ENCODE measurements at places on chromosomes 3 and 15. TPM values are rescaled to one million over a fixed set of nuclear protein-coding genes. Genes with fewer than 3 reads are reported as not detected.

DNA sequence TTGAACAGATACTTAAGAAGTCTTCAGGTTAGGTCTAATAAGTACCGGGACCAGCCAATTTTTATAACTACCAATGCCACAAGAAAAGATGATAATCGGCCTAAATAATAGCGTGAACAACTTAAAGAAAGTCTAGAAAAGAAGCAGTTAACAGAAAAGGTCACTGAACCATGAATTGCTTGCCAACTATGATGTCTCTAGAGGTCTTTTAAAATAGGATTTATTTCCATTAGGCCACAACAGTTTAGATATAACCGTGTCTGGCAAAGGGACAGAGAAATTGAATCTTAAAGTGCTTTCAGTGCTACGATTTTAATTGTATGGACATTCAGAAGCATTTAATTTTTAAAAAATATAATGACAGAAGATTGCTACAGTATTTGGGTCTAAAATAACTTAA lies 1070.4 kb downstream of the ROBO1 start:
- H3K4me3 ChIP-seq: no peak overlapping the region
- no peaks in the 10 kb centered on the region for H3K36me3 ChIP-seq
- H3K4me1 ChIP-seq: no peaks in the 10 kb centered on the region
- DNase-seq: no peak
- H3K27me3 ChIP-seq: no peaks in the 10 kb centered on the region
- no peak overlapping the region for H3K27ac ChIP-seq

EHHADH gene
- total RNA-seq: 2.7 TPM

- H3K36me3 ChIP-seq: 0 out of 3 replicates have a peak, but pooled peaks cover 2% of the 10 kb centered on the region
- H3K4me3 ChIP-seq: no peak overlapping the region
- no peaks in the 10 kb centered on the region for H3K27me3 ChIP-seq
- DNase-seq: no peak
Measured at GRCh38 chr3:123876858-123877257, 7.3 kb downstream of the MYLK start.

DNA sequence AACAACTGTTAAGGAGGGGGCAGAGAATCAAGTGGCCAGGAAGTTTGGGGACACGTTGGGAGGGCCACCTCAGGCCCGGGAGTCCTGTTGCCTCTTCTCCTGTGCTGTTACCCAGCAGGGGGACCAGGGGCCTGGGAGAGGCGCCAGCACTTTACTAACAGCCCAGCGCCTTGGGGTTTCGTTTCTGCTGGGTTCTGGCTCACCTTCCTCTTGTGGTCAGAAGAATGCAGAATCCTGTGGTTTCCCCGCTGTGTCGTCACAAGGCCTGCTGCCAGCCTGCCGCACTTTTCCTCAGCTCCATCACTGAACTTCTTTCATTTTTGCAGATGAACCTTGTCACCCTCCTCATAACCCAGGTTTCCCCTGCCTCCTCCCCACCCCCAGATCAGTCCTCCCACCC lies 67.7 kb downstream of the SLC30A4 start:
- H3K27me3 ChIP-seq: peaks cover 2% of the 10 kb centered on the region
- no peak overlapping the region for H3K27ac ChIP-seq
- H3K4me1 ChIP-seq: no peaks in the 10 kb centered on the region
- H3K36me3 ChIP-seq: peaks cover 9% of the 10 kb centered on the region
- no peak overlapping the region for H3K4me3 ChIP-seq

- no peak overlapping the region for H3K4me3 ChIP-seq
- no peaks in the 10 kb centered on the region for H3K27me3 ChIP-seq
- H3K36me3 ChIP-seq: no peaks in the 10 kb centered on the region
- no peak for DNase-seq
Measured at GRCh38 chr15:56460071-56460470, 4.9 kb downstream of the MNS1 start.

MFGE8 gene
- 653 TPM for total RNA-seq

TEX264 gene
- 15.0 TPM for total RNA-seq

DNA sequence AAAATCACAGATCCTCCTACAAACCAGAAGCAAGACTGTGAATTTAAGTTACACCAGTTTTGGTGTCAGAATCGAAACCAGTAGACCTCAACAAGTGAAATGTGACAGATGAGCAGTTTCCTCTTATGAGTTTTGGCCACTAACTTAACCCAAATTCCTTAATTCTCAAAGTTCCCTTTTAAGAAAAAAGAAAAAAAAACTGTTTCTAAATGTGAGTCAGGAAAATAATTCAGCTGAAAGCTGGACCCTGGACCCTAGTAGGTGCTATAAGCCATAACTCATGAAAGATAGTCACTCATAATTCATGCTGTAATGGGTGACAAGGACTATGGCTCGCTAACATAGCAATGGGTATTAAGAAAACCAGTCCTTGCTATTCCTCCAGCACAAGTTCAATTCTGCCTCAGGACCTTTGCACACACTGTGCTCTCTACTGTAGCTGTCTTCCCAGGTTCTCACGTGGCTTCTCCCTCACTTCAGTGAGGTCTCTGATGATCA lies 9.0 kb upstream of the THRB start:
- H3K27me3 ChIP-seq: no peaks in the 10 kb centered on the region
- no peak overlapping the region for H3K27ac ChIP-seq
- DNase-seq: no peak
- H3K4me3 ChIP-seq: no peak overlapping the region
- no peaks in the 10 kb centered on the region for H3K36me3 ChIP-seq

KLHL6 gene
- not detected for total RNA-seq

- H3K27me3 ChIP-seq: no peaks in the 10 kb centered on the region
- no peaks in the 10 kb centered on the region for H3K4me1 ChIP-seq
- no peak overlapping the region for H3K4me3 ChIP-seq
- no peaks in the 10 kb centered on the region for H3K36me3 ChIP-seq
- DNase-seq: peak; percentile 66
Measured at GRCh38 chr15:59501597-59501996, 63.6 kb downstream of the FAM81A start.

CEP152 gene
- 10.9 TPM for total RNA-seq

GRCh38 chr3:14175383-14176037 lies 2.9 kb downstream of the XPC start:
- no peaks in the 10 kb centered on the region for H3K27me3 ChIP-seq
- H3K27ac ChIP-seq: no peak overlapping the region
- no peaks in the 10 kb centered on the region for H3K4me1 ChIP-seq

- H3K27me3 ChIP-seq: no peaks in the 10 kb centered on the region
- DNase-seq: no peak
- H3K36me3 ChIP-seq: peaks cover 10% of the 10 kb centered on the region
- no peak overlapping the region for H3K4me3 ChIP-seq
- no peak overlapping the region for H3K27ac ChIP-seq
Measured at GRCh38 chr3:1269808-1270207, 177.0 kb downstream of the CNTN6 start.

SYNPR gene
- total RNA-seq: 0.64 TPM
